ENCODE measurements at places on chromosomes 7 and 10.

- DNase-seq: no peak
Measured at GRCh38 chr10:57507788-57508187, 759.9 kb downstream of the IPMK start.

DNA sequence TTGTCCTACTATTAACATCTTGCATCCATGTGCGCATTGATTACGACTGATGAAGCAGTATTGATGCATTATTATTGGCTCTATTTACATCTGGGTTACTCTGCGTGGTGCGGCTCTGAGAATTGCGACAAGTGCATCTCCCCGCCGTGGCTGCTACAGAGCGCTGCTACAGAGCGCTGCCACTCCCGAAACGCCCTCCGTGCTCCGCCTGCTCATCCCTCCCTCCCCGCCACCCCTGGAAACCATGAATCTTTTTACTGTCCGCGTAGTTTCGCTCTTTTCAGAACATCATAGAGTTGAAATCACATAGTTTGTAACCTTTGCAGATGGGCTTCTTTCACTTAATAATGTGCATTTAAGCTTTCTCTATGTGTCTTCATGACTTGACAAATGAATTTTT lies 74.1 kb downstream of the ADARB2 start:
- DNase-seq: no peak

GRCh38 chr7:112447406-112447805 lies 2.9 kb upstream of the IFRD1 start:
- no peak for DNase-seq

GRCh38 chr7:71132127-71132376 lies at the start of gene GALNT17:
Gene GALNT17, plus strand, starts transcription at chr7:71132144.
- no peak for DNase-seq

DNA sequence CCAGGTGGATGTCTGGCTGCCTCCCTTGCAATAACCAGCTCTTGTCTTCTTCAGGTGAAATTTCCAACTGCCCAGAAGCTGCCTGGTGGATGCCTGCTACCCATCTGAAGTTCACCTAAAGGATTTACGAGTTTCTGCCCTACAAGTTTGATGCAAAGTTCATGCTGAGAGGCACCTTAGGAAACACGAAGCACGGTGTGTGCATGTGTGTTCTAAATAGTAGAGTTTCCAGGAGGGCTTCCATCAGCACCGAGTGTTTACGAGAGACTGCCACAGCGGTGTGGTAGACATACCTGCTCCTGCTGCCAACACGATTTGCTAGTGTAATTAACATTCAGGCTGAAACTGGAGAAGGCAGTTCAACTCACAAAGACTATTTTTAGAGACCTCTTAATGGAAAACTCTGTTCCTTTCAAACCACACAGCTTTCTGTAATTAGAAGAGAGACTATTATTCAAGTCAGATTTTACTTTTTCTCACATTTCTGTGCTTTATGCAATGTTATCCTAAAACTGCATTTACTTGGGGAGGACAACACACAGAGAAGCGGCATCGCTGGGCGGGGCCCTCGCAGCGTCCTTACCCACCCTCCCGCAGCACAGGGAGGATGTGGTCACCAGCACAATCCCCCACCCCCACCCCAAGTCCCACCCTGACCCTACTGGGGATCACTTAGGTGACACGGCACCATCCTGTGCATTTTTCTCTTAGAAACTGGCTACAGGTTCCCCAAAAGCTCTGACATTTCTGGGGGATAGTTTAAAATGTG lies 15.5 kb upstream of the CPXM2 start:
- no peak for DNase-seq

DNA sequence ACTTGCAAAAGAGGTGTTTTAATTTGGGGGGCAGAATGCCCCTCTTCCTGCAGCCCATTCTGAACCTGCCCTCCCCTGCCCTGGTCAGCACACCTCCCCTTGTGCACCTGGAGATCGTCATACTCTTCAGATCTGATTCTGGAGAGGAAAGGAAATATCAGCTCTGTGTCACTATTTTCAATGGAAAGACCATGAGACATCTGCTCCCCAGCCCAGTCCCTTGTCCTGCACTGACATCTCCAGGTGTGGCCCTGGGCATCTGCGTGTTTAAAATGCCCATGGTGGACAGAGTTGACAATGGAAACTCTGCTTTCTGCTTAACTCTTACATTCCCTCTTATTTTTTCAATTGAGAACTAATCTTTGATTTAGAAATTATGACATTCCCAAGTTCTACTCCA lies 41.6 kb upstream of the RASGEF1A start:
- no peak for DNase-seq

GRCh38 chr10:5601826-5602495 lies 64.4 kb downstream of the ASB13 start:
- no peak for DNase-seq

GRCh38 chr7:90613088-90613498 lies 17.0 kb downstream of the CDK14 start:
- DNase-seq: no peak

GRCh38 chr10:89741126-89741762 lies 39.9 kb downstream of the KIF20B start:
- DNase-seq: no peak

- DNase-seq: peak; percentile 21
Measured at GRCh38 chr7:191981-192649, at the start of gene FAM20C. Gene FAM20C, plus strand, starts transcription at chr7:192571. Its CDS starts 629 bp downstream, at chr7:193200.

DNA sequence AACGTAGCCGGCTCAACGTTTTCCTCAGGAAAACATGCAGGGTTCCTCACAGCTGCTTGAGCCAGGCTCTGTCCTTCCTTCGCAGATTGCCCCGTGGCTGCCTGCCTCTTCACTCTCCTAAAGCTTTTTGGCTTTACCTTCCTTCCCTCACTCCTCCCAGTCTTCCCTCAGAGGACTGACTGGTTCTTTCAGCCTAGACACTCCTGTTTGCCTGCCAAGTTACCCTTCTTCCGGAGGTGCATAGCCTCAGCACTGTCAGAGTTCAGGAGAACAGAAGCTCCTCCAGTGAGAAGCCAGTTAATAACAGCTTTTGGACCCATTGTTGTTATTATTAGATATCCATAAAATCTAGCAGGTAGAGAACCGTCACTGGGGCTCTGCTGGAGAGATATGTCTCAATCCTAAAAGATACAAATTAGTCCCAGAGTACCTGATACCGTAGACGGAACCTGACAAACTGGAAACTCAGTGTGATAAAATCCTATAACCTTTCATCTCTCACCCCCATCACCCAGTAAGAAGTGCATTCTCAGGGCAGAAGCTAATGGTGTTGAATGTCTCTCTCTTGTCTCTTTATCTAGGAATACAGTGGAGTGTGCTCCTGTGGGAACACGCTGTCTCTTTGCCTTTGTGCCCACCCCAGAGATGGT lies 79.6 kb downstream of the SND1 start:
- DNase-seq: no peak

DNA sequence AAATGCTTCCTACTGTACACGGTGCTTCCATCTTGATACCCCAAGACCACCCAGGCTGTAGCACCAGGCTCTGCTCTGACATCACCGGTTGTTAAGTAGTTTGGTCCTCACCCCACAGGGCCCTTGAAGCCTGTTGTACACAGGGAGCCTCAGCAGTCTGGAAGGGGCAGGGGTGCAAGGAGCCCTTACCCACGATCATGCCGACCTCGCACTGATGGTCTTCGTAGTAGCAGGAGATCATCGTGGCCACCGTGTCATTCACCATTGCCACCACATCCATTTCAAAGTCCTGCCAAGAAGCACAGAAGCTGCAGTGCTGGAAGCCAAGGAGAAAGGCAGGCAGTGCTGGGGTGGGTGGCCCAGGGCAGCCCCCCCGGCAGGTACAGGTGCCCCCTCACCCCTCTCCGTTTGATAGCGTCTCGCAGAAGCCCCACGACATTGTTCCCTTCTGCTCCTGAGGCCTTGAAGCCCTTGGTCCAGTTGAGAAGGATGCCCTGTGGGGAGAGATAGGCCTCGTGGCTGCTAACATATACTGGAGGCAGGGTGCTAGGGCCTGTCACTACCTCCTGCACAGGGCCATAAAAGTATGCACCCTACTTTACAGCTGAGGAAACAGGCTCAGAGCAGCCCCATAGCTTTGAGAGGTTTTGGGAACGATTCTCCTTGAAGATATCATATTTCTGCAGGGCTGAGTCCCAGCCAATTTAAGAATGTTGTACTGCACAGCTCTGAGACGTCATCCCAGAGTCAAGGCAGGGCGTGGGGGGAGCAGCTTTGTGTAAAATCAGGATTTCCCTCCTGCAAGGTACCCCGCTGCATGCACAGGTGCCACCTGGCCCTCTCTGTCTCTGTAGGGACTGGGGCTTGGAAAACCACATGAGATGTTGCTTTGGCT lies 8.7 kb upstream of the MYL7 start:
- no peak for DNase-seq

DNA sequence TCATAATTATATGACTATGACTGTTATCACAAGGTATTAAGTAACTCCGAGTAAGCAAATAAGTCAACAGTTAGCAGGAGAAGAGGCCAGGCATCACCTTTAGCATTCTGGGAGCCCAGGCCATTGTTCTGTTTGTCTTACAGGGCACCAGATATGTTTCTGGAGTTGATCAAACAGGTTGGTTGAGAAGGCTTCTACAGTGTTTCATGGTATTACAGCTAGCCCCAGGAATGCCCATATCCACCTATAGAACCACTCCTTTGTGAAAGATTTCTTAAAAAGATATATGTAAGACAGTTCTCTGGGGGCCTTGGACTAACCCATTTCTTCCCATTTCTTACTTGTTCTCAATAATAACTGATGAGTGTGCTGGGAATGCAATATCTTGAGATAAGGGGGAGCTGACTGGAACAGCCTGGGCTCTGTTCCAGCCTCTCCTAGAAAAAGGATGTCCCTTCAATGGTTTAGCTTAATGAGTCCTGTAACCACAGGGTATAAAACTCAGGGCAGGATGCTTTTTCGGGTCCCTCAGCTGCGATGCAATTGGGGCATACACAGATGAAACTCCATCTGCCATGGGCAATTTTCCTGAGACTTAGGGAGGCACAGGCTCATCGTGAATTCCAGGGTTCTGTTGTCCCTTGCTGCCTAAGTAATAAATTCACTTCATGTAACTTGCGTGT lies 286.4 kb downstream of the BAMBI start:
- DNase-seq: no peak

GRCh38 chr10:131231965-131232541 lies 79.5 kb downstream of the TCERG1L start:
- DNase-seq: no peak

GRCh38 chr7:115869190-115869589 lies 161.4 kb downstream of the TFEC start:
- DNase-seq: no peak

DNA sequence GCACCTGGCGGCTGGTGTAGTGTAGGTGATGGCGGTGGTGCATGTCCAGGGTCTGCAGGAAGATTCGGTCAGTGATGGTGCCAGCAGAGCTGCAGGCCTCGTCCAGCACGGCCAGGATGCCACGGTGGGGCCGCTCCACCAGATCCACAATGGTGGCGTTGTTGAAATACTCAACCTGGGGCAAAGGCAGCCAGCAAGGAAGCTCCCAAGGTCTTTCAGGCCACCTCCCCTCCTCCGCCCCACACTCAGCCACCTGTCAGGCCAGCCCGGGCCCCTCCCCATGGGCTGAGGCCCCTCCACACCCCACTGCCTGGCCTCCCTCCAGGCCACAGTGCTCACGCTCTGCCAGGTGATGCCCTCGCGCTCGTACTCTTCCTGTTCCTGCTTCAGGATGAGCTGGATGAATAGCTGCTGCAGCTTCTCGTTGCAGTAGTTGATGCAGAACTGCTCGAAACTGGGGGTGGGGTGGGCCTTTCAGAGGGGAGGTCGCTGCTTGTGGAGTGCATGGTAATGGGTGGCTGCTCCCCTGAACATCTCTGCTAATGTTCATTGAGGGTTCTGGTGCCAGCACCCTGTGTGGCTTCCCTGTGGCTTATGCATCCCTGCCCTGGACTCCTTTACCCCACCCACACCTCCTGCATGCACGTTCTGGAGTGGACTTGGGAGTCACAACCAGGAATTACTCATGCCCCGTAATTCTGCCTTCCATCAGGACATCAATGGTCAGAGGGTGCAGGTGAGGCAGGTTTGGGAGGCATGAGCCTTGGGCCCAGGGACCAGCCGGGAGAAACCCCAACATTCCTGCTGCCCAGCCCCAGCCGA lies 8.9 kb downstream of the MYO1G start:
- no peak for DNase-seq

DNA sequence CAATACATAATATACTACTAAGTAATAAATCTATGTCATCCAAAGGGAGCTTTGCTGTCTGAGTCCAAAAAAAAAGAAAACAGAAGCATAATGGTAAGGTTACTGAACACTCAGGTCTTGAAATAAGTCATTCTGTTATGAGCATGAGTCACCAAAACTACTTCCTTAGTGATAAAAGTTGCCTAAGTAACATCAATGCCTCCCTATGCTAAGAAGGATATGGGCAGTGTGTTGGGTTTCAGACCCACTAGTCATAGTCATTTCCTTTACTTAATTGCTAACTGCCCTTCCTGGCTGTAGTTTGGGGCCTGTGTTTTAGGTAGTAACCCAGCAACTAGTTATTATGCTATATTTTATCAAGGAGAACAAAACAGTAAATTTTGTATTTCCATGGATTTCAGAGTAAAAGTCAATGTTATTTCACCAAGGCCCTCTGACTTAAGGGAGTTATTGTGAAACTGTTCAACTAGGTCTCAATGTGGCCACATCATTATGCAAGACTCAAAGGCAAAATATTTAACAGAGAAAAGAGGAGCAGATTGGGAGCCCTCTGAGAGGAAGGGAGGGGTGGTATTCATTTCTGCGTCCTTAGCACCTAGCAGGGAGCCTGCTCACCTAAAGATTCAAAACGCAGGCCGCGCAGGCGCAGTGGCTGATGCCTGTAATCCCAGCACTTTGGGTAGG lies 11.7 kb upstream of the VIM start:
- no peak for DNase-seq

DNA sequence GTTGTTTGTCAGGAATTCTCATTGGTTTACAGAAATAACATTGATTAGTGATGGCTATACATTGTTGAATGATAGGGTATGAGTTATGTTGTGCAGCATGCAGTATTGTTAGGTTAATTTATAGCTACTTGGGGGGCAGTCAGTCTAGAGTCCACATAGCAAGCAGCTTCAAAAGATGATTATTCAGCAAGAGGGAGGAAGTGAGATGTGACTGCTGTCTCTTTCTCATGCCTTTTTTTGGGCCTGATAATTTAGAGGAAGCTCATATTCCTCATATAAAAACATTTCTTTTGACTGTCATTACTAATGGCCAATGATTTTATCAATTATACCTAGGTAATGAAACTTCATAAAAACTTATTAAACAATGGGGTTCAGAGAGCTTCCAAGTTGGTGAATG lies 3.4 kb upstream of the TBRG4 start:
- DNase-seq: no peak

GRCh38 chr10:653991-654646 lies 35.3 kb downstream of the DIP2C start:
- DNase-seq: no peak
